ENCODE measurements at places on chromosomes 7 and 10. TPM values are rescaled to one million over a fixed set of nuclear protein-coding genes. Genes with fewer than 3 reads are reported as not detected.

Gene BMPER
- not detected for total RNA-seq

Gene CTAGE6
- total RNA-seq = 1.5 TPM

Gene SEMA3C
- not detected for total RNA-seq

Gene SYPL1
- 26.6 TPM for total RNA-seq

Gene KIAA1217
- 2.0 TPM for total RNA-seq

Gene NODAL
- total RNA-seq = not detected

GRCh38 chr10:90935581-90936275, 14.8 kb upstream of the ANKRD1 start:
- no peak overlapping the region for H3K4me3 ChIP-seq
- H3K27me3 ChIP-seq = peaks cover 15% of the 10 kb centered on the region
- no peak for DNase-seq
- H3K4me1 ChIP-seq = peaks cover 7% of the 10 kb centered on the region
- no peak overlapping the region for H3K27ac ChIP-seq

- H3K4me1 ChIP-seq = peaks cover 75% of the 10 kb centered on the region
- peak; percentile 85 for DNase-seq
- peak overlapping the region; percentile 61 for H3K4me3 ChIP-seq
- H3K27ac ChIP-seq = peak overlapping the region; percentile 95
- peaks cover 50% of the 10 kb centered on the region for H3K36me3 ChIP-seq
Measured at GRCh38 chr7:44633254-44634186, 27.1 kb downstream of the OGDH start.

DNA sequence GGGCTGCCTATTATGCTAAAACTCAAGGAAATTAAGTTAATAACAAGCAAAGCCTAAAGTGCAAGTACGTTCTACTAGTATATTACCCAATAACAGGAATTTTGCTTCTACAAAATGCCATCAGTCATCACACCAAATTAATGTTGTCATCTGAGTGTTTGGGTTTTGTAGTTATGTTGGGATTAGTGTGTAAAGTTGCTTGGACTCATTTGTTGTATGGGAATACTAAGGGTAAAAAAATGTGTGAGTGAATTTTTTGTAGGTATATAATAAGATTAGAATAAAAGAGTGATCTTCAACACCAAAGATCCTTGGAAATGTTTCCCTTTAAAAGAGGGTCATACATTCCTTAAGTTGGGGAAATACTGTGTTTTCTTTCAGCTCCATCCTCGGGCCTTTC, 38.6 kb downstream of the NRP1 start:
- H3K4me1 ChIP-seq = peaks cover 2% of the 10 kb centered on the region
- H3K36me3 ChIP-seq = no peaks in the 10 kb centered on the region
- peaks cover 2% of the 10 kb centered on the region for H3K27me3 ChIP-seq
- DNase-seq = no peak
- no peak overlapping the region for H3K27ac ChIP-seq

GRCh38 chr7:30473903-30474302, 4.7 kb downstream of the NOD1 start:
- no peak overlapping the region for H3K4me3 ChIP-seq
- peaks cover 22% of the 10 kb centered on the region for H3K36me3 ChIP-seq
- no peak for DNase-seq
- H3K4me1 ChIP-seq = peaks cover 70% of the 10 kb centered on the region

- H3K27ac ChIP-seq = no peak overlapping the region
- no peak overlapping the region for H3K4me3 ChIP-seq
- no peak for DNase-seq
- H3K36me3 ChIP-seq = peaks cover 1% of the 10 kb centered on the region
- H3K27me3 ChIP-seq = peaks cover 29% of the 10 kb centered on the region
- H3K4me1 ChIP-seq = peaks cover 7% of the 10 kb centered on the region
Measured at GRCh38 chr10:113222207-113222606, 272.2 kb downstream of the TCF7L2 start.

- H3K27me3 ChIP-seq = no peaks in the 10 kb centered on the region
- DNase-seq = no peak
- H3K4me1 ChIP-seq = no peaks in the 10 kb centered on the region
- no peak overlapping the region for H3K4me3 ChIP-seq
- H3K27ac ChIP-seq = no peak overlapping the region
Measured at GRCh38 chr10:128526791-128527375, 400.7 kb upstream of the MKI67 start.

DNA sequence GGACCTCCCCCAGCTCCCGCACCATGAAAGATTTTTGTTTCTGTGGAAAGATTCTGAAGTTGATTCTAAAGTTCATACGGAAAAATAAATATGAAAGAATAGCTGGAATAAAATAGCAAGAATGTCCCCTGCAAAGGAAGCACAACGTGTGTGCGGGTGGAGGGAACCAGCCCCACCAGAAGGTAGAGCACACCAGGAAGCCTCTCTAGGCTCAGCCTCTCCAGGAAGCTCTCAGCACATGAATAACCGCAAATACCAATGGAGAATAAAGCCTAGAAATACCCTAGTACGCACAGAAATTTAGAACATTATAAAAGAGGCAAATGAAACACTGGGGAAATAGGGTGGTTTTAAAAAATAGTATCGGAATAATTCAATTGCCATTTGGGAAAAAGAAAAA, 24.6 kb upstream of the FAM170B start:
- no peak for DNase-seq
- H3K36me3 ChIP-seq = peaks cover 5% of the 10 kb centered on the region
- peaks cover 10% of the 10 kb centered on the region for H3K27me3 ChIP-seq
- H3K4me3 ChIP-seq = no peak overlapping the region

DNA sequence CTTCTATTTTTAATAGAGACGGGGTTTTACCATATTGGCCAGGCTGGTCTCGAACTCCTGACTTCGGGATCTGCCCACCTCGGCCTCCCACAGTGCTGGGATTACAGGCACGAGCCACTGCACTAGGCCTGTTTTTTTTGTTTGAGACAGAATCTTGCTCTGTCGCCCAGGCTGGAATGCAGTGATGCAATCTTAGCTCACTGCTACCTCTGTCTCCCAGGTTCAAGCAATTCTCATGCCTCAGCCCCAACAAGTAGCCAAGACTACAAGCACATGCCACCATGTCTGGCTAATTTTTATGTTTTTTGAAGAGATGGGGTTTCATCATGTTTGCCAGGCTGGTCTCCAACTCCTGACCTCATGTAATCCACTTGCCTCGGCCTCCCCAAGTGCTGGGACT, 73.7 kb downstream of the TYW1B start:
- H3K36me3 ChIP-seq = peaks cover 4% of the 10 kb centered on the region
- no peak for DNase-seq
- H3K4me1 ChIP-seq = no peaks in the 10 kb centered on the region
- H3K27me3 ChIP-seq = no peaks in the 10 kb centered on the region

DNA sequence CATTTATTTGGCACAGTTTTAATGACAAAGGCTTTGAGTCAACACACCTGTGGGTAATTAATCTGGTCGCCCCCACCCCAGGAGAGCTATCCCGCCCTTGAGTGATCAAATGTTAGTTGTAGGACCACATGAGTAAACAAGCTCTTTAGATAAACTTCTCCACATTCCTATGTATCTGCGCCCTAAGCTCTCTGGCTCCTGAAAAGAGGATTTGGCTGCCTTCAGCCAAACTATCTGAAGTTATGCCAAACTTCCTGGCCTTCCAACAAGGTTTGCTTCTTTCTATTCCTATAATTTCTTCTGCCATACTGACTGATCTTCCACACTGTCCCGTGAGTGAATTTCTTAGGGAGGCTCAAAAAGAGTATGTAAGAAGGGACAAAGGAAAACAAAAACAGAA, 134.2 kb downstream of the RALA start:
- H3K4me1 ChIP-seq = peaks cover 9% of the 10 kb centered on the region
- peaks cover 2% of the 10 kb centered on the region for H3K36me3 ChIP-seq
- no peak for DNase-seq
- H3K27me3 ChIP-seq = no peaks in the 10 kb centered on the region

- no peaks in the 10 kb centered on the region for H3K36me3 ChIP-seq
- H3K27me3 ChIP-seq = peaks cover 22% of the 10 kb centered on the region
- no peak overlapping the region for H3K27ac ChIP-seq
- H3K4me3 ChIP-seq = no peak overlapping the region
Measured at GRCh38 chr10:43083764-43084163, 6.9 kb downstream of the RET start.

- no peaks in the 10 kb centered on the region for H3K4me1 ChIP-seq
- H3K4me3 ChIP-seq = no peak overlapping the region
- no peaks in the 10 kb centered on the region for H3K36me3 ChIP-seq
- no peaks in the 10 kb centered on the region for H3K27me3 ChIP-seq
Measured at GRCh38 chr10:131797626-131798025, 103.2 kb upstream of the PPP2R2D start.

DNA sequence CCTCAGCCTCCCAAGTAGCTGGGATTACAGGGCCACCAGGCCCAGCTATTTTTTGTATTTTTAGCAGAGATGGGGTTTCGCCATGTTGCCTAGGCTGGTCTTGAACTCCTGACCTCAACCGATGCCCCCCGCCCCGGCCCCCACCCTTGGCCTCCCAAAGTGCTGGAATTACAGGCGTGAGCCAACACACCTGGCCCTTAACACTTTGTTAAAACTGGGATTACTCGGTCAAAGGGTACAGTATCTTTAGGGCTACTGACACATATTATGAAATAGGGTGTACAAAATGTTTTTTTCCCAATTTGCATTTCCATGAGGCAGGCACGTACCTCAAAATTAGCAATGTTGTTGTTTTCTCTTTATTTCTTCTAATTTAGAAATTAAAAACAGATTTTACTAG, 11.5 kb downstream of the NUDT5 start:
- DNase-seq = no peak
- no peaks in the 10 kb centered on the region for H3K27me3 ChIP-seq
- H3K4me1 ChIP-seq = peaks cover 40% of the 10 kb centered on the region
- no peak overlapping the region for H3K27ac ChIP-seq
- no peak overlapping the region for H3K4me3 ChIP-seq

DNA sequence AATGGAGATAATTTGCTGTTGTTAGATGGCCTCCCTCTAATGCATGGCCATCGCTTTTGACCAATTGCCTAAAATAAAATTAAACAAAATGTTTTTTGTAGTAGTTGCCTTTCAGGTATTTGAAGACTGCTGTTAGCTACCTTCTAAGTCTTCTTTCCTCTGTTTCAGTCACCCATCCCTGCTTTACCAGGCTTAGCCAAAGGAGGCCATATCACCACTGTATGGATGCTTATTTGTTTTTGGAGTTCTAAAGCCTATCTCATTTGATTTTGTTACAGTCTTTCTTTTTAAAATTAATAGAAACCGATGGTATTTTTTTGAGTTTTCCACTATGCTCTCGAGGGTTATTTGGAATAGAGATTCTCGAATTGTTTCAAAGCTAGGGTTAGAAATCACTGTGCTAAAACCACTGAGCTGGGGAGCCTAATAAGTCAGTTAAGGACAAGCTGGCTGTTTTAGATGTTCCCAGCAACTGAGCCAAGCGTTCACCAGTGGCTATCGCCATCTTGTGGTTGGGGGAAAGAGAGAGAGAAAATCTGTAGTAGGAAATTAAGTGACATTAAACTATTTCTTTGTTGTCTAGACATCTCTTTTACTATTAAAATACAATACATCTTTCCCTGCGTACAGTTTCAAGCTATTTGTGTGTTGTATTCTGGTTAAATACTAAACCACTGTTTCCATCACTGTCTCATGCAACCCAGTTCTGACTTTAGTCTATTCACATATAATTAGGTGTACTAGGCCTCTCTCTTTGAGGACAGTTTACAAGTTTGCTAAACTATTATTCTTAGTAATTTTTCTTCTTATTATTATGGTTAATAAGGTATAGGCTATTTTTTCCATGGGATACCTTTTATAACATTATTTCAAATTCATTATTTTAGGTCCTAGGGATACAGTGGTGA, 52.2 kb downstream of the GPR158 start:
- no peaks in the 10 kb centered on the region for H3K4me1 ChIP-seq
- H3K27me3 ChIP-seq = no peaks in the 10 kb centered on the region
- H3K27ac ChIP-seq = no peak overlapping the region

- H3K36me3 ChIP-seq = no peaks in the 10 kb centered on the region
- H3K27ac ChIP-seq = no peak overlapping the region
- no peak overlapping the region for H3K4me3 ChIP-seq
- H3K4me1 ChIP-seq = no peaks in the 10 kb centered on the region
- DNase-seq = no peak
Measured at GRCh38 chr7:63521-64021, 128.8 kb upstream of the FAM20C start.

GRCh38 chr10:111087968-111088505, 11.2 kb downstream of the ADRA2A start:
- no peak overlapping the region for H3K27ac ChIP-seq
- H3K36me3 ChIP-seq = no peaks in the 10 kb centered on the region
- DNase-seq = no peak
- no peak overlapping the region for H3K4me3 ChIP-seq

All from activated CD4-positive, alpha-beta T cell treated with anti-CD3 and anti-CD28 coated beads, Interleukin-2, amount 10 ng/mL, durations not matched to agents 24 days and 14 days (primary cell).